ENCODE measurements at places on chromosomes 2 and 18.
A peak's percentile ranks its signal among the peaks of the same experiment; 100 is the strongest.

GRCh38 chr2:30641765-30642345, 165.4 kb downstream of the CAPN13 start:
- no peak for DNase-seq

GRCh38 chr2:236089271-236090026, 78.7 kb downstream of the GBX2 start:
- DNase-seq, result no peak

- DNase-seq, result no peak
Observed at GRCh38 chr18:49846718-49847470, 33.6 kb upstream of the ACAA2 start.

DNA sequence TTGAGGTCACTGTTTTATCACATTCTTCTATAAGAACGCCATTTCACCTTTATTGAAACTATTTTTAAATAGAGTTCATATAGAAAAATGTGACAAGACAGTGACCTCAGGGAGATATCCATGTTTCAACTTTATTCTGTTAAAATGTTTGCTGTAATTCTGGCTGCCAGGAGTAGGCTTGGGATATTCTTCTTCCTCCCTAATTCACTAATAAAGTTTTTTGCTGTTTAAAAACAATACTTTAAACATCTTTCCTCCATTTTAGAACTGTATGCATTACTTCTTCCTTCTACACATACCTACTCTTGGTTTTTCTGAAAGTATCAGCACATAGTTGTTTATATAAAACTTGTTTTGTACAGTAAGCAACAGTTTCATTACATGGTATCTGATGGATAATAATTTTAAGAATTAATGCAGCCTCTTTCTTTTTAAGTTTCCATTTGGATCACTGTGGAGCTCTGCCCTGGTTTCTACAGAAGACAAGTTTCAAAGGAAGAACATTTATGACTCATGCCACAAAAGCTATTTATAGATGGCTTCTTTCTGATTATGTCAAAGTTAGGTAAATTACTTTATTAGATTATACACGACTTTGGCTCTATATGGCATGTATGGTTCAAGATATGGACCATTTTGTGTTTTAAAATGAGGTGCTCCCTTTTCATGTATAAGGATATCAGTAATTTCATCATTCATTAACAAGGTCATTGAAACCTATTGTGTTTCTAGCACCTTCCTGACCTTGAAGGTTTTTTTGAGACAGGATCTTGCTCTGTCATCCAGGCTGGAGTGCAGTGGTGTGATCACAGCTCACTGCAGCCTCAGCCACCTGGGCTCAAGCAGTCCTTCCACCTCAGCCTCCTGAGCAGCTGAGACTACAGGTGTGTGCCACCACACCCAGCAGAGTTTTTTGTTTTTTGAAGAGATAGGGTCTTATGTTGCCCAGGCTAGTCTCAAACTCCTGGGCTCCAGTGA, 7.2 kb downstream of the CPSF3 start:
- no peak for DNase-seq

GRCh38 chr2:206859330-206859739, 80.0 kb upstream of the CPO start:
- no peak for DNase-seq

GRCh38 chr2:240557808-240558207, at the start of gene ANKMY1:
Gene ANKMY1 (minus strand): TSS chr2:240557988. CDS start chr2:240557335, 653 bp downstream.
- DNase-seq, result peak; percentile 86

DNA sequence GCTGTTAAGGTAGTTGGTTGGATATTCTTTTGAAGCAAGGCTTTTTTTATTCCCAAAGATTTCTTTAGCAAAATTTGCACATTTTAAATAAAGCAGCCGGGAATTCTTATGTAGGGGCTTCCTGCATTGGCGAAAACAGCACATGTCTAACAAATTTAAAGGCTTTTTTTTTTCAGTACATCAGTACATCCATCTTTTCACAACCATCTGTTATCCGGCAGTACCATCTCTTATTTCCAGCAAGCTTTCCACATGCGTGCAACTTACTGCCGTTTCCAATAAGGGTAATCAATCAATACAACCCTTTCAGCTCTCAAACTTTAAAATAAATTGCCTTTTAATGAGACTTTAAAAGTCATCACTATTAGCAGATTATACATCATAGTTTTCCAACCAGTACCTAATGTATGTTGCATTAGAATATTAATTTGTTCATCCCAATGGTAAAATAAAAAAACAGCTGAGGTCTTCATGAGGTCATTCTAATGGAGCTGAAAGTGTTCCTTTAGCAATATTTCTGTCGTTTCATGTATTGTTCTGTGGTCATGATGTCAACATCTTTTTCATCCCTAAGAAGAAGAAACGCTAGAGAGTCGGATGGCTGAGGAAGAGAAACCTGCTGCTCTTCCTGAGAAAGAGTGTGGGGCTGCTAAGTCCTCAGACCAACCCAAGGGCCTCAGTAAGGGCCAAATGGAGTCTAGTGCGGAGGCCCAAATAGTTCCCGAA, 81.4 kb upstream of the UNC80 start:
- no peak for DNase-seq

- no peak for DNase-seq
Observed at GRCh38 chr2:143968360-143968759, 551.6 kb downstream of the ZEB2 start.

GRCh38 chr18:75053028-75053629, 155.8 kb downstream of the PTGR3 start:
- DNase-seq, result no peak

DNA sequence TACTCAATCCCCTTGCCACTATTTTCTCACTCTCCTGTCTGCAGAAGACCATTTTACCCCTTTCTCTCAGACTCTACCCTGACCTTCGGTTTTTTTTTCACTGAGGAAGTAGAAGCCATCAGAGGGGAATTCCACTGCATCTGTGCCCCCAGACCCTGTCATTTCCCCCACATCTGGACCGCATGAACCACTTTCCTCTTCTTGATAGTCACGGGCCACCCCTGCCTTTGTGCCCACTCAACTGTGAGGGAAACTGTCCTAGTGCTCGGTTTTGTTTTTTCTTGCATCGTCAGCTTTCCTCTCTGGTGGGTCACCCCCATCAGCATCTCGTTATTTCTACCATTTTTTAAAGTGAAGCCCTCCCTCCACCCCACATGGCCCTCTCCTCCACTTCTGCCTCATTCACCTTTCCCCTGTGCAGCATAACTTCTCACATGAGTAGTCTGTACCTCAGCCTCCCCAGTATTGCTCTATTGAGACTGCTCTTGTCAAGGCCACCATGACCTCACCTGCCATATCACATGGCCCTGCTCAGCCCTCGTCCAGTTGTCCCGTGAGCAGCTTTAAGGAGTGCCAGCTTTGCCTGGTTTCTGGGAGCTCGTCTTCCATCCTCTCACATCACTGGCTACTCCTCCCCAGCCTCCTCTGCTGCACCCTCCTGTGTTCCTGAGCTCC, 32.4 kb downstream of the TMEM87B start:
- no peak for DNase-seq

DNA sequence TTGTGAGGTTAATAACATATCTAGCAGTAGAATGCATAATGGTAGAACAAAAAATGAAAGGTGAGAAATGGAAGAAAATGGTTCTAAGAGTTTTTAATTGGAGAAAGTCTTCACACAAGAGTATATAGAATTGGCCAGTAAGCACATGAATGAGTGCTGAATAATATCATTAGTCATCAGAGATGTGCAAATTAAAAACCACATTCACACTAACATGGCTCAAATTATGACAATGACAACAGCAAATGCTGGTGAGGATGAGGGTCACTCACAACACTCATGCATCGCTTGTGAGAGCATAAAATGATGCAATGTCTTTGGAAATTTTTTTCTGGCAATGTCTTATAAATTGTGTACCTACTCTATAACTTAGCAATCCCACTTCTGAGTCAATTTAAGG, 1355.4 kb upstream of the ACVR2A start:
- no peak for DNase-seq

DNA sequence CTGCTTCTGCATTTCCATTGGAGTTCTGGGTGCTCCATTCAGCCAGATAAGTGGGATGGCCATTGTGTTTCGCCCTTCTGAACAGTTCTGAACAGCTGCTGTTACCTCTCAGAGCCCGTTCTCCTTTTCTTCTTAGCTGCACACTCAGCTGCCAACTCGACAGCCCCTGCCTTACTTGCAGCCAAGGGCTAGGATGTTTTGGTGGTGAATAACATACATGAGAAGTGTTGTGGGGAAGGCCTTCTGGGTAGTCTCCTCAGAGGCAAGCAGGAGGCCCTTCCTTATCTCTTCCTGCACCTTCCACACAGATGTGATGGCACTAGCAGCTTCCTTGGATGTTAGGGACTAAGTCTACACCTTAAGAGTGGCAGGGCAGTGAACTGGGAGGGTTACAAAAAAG, 138.4 kb upstream of the NOSTRIN start:
- no peak for DNase-seq

DNA sequence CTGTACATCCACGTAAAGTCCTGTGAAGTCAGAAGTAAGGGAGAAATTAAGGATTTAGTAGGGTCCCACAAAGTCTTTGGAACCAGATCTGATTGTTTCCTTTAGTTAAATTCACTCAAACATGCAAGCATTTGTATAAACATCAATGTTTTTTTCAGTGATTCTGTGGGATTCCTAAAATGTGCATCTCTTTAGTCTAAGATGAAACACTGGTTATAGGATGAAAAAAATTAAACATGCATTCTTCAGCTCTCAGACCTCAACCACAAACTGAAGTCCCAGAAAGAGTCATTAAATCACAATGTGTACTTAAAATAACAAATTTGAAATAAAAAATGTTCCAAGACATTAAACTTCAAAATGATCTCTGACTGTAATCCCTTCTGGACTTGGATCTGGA, 76.5 kb upstream of the APCDD1 start:
- no peak for DNase-seq

DNA sequence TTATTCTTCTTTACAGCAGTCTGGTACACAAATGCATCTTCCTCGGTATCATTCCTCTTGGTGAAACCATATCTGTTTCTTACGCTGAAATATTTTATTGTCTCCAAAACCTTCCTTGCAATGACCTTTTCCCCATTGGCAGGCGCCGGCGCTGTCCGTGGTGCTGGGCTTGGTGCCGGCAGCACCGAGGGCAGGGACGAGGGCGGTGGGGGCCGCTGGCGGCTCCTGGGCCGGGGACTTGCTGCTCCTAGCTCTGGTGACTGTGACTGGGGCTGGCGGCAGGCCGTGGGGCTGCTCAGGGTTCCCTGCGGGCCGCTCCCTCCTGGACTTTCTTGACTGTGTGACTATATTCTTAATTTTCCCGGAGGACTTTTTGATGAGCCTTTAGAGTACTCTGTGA, 72.5 kb downstream of the GPR39 start:
- DNase-seq, result no peak

- no peak for DNase-seq
Observed at GRCh38 chr2:99682275-99683060, 192.7 kb upstream of the REV1 start.

All from activated effector memory CD4-positive, alpha-beta T cell treated with anti-CD3 and anti-CD28 coated beads, Interleukin-2, amount 50 U/mL, for 16 hours (primary cell).